Activated naive CD4-positive, alpha-beta T cell (primary cell): ENCODE measurements at places on chromosomes 7 and 10.

DNA sequence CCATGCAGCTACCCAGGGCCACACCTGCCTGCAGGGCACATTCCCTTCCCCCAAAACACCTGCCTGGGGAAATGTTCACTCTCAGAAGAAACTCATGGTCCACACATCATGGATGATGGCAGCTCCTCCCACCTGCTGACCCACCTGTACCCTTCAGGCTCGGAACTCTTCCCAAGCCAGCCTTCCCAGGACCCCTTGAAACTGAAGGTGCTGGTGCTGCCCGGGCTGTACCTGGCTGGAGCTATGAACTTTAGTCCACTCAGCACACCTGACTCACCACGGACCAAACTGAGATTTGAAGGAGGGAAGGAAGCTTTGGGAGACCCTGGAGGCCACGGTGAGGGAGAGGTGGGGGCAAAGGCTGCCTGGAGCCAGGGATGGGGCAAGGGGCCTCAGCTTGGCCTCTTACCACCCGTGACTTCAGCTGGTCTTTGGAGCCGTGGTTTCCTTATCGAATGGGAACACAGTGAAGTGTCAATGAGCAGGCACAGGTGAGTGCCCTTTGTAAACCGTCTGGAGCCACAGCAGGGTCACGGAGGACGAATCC, 30.1 kb upstream of the INPP5A start:
- DNase-seq, result no peak

DNA sequence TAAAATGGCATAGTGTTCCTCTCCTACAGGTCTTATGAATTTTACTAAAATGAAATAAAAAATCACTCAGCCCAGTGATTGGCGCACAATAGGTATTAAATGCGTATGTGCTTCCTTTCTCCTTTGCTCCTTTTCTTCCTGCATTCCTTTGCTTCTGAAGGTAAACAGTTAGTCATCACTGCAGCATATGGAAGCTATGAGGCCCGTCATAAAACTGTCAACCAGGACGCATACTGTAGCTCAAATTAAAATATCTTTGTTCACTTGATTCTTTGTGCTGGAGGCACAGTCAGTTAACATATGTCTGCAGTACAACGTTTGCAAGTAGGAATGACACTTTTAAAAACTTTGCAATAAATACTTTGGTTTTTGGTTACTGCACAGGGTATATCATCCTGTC, 374.7 kb downstream of the TCERG1L start:
- DNase-seq, result no peak

GRCh38 chr7:139886899-139887298, 57.8 kb downstream of the TBXAS1 start:
- DNase-seq, result no peak

DNA sequence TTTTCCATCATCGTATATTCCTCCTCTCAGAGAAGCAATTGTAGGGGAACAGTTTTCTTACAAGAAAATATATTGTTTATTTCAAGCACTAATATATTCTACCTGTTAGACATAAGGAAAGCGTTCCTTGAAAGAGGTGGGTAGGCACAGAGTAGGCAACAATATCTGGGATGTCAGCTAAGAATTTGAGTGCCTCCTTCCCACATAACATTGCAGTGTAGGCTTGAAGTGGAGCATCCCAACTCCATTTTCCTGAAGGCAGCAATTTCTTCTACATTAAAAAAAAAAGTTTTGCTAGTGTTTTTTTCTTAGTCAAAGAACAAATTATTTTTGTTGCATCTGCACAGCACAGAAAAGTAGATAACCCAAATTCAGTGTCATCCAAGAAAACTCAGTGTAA, 20.8 kb downstream of the BCAP29 start:
- no peak for DNase-seq

- no peak for DNase-seq
Observed at GRCh38 chr10:69825604-69826003, 23.9 kb downstream of the COL13A1 start.

DNA sequence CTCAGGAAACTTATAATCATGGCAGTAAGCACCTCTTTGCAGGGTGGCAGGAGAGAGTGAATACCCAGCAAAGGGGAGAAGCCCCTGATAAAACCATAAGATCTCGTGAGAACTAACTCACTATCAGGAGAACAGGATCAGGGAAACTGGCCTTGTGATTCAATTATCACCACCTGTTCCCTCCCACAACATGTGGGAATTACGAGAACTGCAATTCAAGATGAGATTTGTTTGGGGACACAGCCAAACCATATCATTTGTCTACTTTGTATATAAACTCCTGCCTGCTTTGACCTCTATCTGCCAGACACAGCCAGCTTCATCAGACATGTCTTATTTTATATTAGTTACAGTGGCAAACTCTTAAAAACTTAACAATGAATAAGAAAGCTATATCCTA, 50.4 kb downstream of the ARMC3 start:
- no peak for DNase-seq

GRCh38 chr10:60990663-60991062, 46.7 kb upstream of the RHOBTB1 start:
- DNase-seq, result no peak

DNA sequence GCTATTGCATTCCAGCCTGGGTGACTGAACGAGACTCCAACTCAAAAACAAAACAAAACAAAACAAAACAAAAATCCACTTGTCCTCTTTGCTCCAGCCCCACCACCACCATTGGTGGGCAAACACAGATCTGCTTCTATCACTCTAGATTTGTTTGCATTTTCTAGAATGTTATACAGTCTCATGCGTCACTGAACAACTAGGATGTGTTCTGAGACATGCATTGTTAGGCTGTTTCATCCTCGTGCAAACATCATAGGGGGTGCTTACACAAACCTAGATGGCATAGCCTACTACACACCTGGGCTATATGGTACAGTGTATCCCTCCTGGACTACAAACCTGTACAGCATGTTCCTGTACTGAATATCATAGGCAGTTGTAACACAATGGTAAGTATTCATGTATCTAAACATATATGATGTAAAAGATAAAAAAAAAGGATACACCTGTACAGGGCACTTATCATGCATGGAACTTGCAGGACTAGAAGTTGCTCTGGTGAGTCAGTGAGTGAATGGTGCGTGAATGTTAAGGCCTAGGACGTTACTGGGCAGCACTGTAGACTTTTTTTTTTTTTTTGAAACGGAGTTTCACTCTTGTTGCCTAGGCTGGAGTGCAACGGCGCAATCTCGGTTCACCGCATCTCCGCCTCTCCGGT, 45.3 kb downstream of the BTBD16 start:
- no peak for DNase-seq

- DNase-seq, result no peak
Observed at GRCh38 chr10:63376560-63377304, 89.0 kb downstream of the JMJD1C start.

- no peak for DNase-seq
Observed at GRCh38 chr7:38795593-38795992, 113.4 kb downstream of the VPS41 start.

DNA sequence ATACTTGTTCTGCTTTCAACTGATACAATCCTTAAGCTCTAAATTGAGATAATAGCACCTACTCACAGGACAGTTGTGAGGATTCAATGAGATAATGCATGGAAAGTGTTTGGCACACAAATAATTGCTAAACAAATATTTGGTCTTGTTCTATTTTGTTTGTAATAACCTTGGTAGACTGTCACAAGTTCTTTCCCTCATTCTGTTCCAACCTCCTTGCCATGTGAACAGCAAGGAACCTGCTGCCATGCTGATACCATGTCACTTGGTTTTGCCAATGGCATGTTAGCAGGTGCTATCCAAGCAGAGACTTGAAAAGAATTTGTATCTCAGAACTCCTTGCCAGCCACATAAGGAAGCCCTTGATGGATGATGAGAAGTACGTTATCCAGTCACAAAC, 24.8 kb upstream of the TECTB start:
- DNase-seq, result no peak

DNA sequence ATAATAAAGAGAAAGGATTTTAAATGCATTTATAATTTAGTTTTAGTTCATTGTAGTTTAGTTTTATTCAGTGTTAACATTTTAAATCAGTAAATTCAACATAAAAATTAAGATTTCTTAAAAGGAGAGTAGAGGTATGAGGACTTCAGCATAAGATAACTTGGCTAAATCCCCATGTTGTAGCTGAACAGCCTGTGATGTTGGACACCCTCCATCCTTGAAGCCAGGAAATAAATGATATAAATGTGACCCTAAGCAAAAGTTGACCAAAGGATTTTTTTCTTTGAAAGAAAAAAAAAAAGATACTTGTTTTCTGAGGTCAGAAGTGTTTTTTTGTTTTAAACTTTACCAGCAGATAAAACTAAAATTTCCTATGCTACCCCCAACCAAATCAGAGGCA, 48.7 kb downstream of the GNAI1 start:
- no peak for DNase-seq
